ENCODE measurements at places on chromosomes 5 and 9.

DNA sequence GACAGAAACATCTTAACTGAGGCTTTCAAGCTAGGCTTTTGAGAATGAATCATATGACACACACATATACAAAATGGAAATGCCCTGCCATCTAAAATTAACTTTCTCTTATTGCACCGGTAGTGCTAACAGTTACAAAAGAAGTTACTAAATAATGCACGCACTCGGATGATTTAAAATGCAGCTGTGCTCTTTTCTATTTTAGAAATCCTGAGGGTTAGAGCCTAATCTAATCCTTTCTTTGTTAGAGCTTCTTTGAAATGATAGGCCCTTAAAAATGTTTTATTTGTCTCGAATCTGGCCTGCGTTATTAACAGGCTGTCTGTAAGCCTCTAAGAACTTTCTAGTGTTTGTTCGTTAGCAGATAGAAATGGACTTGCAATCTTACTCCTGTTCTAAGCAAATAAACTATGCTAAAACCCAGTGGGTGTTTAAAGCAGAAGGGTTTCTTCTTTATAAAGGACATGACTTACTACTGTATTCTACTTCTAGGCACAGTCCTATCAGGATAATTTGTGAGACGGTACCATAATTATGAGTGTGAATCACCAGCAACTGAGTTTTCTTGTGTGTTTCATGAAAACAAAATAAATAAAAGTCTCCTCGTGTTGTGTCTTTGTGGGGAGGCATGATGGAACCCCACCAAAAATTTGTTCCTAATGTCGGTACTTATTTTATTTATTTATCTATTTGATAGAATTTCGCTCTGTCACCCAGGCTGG is 69.2 kb upstream of the MYO10 start:
- DNase-seq: no peak

DNA sequence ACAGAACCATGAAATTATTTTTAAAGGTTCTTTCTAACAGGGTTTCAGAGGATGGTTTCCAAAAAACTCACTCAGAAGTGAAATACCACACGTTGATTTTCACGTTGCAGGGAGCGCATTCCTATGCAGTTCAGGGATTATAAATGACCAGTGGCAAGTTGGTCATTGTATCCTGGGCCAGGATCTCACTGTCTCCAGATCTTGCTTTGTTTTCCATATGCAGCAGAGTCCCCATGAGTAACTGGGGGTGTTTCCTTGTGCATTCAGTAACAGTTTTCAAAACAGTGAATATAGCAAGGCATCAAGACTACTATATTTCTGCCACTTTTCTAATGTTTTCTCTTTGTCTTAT is 1064.9 kb upstream of the DMAC1 start:
- no peak for DNase-seq

- no peak for DNase-seq
These were observed 86.2 kb upstream of the HSPA9 start for GRCh38 chr5:138661291-138661960.

GRCh38 chr9:20152151-20152725 is 363.4 kb upstream of the SLC24A2 start:
- no peak for DNase-seq

DNA sequence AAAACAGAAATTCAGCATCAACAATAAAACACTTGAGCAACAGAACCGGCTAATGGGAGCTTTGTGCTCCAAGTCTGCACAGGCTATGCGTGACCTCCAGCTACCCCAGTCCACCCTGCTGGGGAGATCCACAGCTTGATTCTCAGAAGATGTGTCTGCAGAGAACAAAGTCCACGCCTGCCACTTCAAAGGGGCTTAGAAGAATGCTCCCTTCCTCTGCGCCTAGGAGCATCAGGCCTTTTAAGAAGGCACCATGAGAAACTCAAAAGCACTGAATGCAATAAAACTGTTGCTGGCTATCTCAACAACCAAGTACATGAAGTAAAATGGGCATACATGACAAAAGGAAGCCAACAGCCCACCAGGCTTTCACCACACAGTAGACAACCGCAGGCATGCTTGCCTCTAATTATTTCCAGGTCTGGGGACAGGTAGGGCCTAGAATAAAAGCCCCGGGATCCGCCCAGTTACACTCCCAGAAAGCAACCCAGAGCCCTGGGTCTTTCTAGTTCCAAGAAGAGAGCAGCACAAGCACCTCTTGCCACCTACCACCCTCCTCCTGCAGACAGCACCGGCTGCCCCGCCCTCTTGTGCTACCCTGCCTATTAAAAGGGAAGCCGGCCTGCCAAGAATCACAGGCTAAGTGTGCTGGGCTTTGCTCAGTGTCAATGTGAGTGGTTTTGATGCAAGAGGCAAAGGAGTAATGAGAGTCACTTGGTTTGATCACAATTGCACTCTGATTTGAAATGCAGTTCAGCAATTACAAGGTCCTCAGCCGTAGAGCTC is 123.2 kb downstream of the SPOCK1 start:
- DNase-seq: peak; percentile 79

DNA sequence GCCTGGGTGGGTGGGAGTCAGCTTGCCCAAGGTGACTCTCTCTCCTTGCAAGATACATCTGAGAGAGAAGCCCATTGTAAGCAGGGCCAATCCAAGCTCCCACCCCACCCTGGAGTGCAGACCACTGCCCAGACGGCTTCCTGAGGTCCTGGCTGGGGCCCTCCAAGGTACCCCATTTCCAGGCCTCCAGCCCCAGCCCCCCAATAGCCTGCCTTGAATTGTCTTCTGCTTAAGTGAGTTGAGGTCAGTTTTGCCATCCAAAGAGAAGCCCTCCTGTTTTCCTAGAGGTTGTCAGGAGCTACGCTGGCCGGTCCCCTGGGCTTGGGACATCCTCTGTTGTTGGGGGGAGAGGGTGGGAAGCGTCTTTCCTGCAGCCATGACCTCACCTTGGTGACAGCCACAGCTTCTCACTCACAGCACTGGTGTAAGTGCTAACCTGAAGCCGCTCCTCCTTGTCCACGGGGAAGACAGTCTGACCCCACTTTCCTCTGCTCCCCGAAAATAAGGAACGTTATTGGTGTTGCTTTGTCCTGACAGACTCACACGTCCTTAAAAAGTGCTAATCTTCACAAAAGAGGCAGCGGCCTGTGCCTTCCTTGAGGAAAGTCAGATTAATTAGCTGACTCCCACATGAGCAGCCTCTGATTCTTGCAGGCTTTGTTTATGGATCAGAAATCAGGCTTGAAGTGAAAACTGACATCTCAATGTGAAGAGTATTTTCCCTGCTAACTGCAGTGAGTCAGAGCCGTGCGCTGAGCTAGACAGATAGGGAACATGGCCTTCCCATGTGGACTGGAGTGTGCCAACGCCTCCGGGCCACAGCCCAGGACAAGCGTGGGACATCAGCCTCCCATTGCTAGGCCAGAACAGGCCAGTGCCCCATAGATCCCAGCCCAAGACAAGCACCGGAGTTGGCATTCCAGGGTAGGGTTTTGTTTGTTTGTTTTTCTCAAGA is 52.3 kb downstream of the ADAMTS2 start:
- DNase-seq: no peak

GRCh38 chr9:17280350-17281012 is 145.6 kb downstream of the CNTLN start:
- DNase-seq: no peak

DNA sequence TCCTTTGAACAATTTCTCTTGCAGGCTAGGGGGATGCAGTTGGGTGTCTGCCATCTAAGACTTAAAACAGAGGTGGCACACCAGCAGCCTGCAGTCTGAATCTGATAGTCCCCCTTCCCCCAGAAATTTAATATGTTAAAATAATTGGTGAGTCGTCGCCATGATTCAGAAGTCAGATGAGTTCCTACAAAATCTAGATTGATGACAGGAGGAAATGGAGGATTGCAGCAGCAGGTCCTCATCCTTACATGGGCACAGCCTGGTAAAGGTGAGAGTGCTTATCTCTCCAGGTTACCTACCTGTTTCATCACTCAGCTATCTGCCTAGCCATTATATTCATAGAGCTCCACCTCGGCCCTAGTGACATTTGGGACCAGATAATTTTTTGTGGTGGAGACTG is 112.3 kb downstream of the PCSK1 start:
- no peak for DNase-seq

GRCh38 chr5:151912360-151912759 is 12.3 kb downstream of the GLRA1 start:
- no peak for DNase-seq

- DNase-seq: no peak
These were observed 168.2 kb upstream of the DMRTA1 start for GRCh38 chr9:22278426-22278825.

DNA sequence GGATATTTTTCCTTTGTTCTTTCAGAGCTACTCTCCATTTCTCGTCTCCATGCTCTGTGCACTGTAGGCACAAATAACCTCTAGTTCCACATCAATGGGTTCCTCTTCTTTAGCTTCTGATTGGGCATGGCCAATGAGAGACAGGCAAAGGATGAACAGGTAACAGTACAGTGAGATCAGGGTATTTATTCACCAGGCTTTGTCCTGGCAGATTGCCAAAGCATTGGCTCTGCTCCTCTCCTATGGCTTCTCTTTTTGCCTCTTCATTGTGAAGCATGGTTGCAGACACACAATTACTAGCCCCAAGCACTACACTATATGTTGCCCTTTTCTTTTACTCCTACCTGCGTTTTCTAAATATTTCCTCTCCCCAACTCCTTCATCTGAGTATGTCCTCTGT is 215.1 kb upstream of the ARRDC3 start:
- DNase-seq: peak; percentile 20

GRCh38 chr5:91311697-91312501 is 71.2 kb downstream of the ARRDC3 start:
- DNase-seq: peak; percentile 5

GRCh38 chr9:119836036-119836435 is 466.8 kb upstream of the BRINP1 start:
- no peak for DNase-seq

- no peak for DNase-seq
These were observed 2.4 kb downstream of the MACIR start for GRCh38 chr5:103260951-103261350.

- no peak for DNase-seq
These were observed 8.8 kb upstream of the UBE2QL1 start for GRCh38 chr5:6439588-6440550.

GRCh38 chr5:139565411-139566305 is 4.5 kb downstream of the UBE2D2 start:
- no peak for DNase-seq

DNA sequence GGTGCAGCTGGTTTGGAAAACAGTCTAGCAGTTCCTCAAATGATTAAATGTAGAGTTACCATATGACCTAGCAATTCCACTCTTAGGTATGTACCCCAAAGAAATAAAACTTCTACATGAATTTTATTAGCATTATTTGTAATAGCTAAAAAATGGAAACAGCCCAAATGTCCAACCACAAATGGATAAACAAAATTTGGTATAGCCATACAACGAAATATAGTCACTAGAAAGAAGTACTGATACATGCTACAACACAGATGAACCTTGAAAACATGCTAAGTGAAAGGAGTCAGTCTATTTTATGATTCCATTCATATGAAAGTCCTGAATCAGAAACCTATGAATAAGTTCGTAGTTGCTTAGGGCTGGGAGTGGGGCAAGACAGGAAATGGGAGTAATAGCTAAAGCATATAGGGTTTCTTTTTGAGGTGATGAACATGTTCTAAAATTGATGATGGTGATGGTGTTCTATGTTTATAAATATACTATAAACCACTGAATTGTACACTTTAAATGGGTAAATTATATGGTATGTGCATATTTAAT is 6.3 kb downstream of the GDF9 start:
- no peak for DNase-seq

- DNase-seq: no peak
These were observed 14.2 kb upstream of the AHRR start for GRCh38 chr5:307306-307705.

DNA sequence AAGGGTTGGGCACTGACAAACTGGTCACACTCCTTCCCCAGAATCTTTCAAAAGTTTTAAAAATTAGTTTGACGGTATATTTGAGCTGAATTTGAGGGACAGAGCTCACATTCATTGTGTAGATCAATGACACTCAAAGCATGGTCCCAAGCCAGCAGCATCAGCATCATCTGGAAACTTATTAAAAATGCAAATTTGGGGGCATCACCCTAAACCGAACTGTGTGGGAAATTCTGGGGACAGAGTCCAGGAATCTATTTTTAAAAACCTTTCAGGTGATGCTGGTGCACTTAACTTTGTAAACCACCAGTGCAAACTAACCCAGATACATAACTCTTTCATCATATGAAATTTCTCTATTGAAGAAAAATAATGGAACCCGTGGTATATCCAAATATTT is 58.1 kb upstream of the MTAP start:
- no peak for DNase-seq

DNA sequence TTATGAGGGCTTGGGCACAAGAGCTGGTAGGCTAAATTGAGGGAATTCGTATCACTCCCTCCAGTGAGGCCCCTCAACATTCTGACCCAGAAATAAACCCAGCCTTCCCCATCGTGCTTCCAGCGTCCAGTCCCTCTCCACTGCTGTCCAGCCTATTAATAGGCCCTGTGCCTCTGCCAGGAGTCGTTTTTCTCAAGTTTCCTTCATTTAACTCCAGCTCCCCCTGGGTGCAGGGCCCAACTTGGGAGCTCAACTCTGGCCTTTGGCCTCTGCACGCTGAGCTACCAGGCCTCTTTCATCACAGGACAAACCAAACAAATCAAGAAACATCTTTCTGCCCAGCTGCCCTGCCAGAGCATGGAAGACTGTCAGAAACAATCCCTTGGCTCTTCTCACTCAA is 10.0 kb downstream of the HBEGF start:
- DNase-seq: no peak

DNA sequence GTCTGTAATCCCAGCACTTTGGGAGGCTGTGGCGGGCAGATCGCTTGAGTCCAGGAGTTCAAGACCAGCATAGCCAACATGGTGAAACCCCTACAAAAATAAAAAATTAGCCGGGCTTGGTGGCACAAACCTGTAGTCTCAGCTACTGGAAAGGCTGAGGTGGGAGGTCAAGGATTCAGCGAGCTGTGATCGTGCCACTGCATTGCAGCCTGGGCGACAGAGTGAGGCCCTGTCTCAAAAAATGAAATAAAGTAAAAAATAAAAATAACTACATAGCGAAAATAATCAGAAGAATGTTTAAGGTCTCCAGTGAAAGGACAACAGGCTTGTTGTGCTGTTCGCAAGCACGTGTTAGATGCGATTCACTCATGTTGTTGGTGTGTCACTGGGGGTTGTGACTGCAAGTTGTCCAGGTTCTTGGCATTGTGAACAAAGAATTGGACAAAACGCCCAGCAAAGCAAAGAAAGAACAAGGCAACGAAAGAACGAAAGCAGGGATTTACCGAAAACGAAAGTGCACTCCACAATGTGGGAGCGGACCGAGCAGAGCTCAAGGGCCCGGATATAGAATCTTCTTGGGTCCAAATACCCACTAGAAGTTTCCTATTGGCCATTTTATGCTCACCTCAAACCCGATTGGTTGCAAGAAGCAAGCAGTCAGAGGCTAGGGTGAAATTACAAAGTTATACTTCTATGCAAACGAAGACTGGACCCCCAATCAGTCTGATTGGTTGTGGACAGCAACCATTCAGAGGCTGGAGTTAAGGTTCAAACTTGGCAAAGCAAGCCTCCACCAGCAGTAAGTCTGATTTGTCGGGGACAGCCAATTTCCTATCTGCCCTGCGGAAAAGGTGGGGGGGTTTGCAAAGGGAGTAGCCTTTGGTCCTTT is 844 bp upstream of the MCCC2 start:
- DNase-seq: no peak

All from COR-L47 (cell line).